ENCODE measurements at places on chromosomes 6 and 20. TPM values are rescaled to one million over a fixed set of nuclear protein-coding genes. Genes with fewer than 3 reads are reported as not detected.

LY6G6F gene
- total RNA-seq = not detected

DNA sequence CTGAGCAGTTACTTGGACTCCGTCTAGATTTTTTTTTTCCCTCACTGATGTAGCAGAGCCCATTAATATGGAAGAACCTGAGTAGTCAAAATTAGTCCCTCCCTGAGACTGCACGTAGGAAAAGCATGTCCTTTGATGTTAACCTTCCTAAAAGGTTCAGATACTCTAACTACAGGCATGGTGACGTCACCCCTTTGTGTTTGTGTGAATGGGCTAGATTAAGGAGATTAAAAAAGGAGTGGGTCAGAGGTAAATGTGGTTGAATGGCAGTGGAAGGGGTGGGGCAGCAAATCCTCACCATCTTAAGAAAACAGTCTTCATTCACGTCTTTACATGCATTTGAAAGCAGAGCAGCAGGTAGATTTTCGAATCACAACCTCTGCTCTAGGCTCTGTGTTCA lies 521.1 kb downstream of the TFAP2B start:
- peak; percentile 3 for DNase-seq

DNA sequence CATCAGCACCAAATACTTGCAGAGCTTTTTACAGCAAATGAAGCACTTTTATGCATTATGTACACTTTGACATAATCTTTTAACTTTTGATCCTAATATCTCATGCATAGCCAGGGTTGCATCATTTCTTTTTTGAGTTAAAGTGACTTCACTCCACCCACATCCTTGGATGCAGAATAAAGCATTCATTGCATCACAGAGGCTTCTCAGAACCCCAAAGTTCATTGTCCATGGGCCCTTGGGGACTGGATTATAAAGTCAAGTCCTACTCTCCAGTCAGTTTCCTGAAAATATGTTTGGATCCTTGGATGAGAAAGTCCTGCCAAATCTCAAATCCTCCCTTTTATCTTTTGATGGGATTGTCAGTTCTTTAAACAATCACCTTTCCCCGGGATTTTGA lies 10.6 kb upstream of the EFHC1 start:
- DNase-seq = no peak

DNA sequence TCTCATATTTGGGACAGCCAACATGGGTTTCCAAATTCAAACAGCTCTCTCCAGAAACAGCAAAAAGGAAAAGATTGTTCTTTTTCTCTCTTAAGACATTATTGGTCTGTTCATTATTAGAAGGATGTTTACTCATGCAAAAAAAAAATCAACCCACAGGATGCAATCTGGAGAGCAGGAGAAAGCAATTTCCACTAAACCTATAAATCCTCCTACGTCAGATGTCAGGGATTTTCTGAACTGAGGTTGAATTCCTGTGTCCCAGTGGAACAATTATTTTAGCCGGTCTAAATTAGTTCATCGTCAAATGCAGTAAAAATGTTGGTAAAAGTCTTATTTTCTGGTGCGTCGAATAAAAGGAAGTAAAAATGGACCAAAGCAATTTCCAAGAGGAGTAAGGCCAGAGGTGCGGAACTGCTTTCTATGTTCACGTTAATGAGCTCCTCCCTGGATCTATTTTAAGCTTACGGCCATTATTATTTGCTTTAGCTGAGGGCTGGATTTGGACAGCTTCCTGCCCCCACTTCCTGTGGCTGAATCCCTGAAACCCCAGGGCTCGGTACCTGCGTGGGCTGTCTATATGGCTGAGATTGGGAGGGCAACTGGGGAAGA lies at the start of gene GABRR1:
GABRR1 (minus strand) TSS at position 60 of the 612 bp plus-strand sequence; CDS start at position 24, 36 bp downstream.
- DNase-seq = peak; percentile 9

- no peak for DNase-seq
Observed at GRCh38 chr20:1800777-1801176, 94.4 kb upstream of the SIRPA start.

STX11 gene
- total RNA-seq = 6.3 TPM

DNA sequence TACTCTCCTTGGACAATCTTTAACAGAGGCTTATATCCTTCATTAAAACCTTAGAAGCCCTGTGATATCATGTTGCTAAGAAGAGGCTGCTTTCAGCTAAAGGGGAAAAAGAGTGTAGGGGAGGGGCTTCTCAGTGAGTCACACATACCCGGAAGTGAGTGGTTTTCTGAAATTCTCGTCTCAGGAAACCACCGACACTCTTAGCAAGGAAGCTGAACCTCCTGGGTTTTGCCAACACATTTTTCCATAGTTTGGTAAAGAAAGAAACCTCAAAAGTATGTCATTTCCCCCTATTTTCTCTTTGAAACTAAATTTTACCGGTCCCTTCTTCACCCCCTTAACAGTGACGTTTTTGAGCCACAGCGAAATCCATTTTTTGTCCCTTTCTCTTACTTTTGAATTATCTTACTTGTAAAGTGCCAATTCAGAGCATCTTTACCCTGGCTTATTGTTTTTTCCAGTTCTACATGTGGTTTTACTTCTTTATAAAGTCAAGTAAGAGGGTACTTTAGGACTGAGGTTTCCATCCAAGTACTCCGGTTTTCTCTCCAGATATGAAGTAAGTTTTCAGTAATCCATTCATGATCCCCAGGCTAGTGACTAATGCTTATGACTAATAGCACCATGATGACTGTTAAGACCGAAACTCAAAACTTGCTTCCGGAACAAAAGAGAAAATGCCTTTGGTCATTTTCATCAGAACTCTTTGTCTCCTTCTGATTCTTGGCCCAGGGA lies 219.3 kb downstream of the ARHGAP18 start:
- DNase-seq = peak; percentile 92

SOBP gene
- 2.1 TPM for total RNA-seq
